ENCODE measurements at places on chromosomes 2 and 18.

DNA sequence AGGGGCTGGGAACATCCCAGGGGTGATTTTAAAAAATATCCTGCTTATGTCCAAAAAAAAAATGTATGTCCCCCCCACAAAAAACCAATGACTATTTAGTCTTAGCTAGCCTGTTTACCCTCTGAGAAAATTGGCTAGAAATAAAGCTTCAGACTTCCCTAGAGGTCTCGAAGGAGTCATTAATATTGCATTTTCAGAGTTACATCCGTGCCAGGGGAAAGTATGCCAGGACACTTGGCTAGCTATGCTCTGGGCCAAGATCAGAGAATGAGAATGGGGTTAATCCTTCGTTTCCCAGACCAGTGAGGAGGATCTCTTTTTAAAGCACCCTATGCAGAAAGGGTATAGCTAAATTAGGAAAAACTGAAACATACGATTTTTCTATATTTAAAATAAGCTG, 183.6 kb downstream of the MC4R start:
- no peak for DNase-seq

DNA sequence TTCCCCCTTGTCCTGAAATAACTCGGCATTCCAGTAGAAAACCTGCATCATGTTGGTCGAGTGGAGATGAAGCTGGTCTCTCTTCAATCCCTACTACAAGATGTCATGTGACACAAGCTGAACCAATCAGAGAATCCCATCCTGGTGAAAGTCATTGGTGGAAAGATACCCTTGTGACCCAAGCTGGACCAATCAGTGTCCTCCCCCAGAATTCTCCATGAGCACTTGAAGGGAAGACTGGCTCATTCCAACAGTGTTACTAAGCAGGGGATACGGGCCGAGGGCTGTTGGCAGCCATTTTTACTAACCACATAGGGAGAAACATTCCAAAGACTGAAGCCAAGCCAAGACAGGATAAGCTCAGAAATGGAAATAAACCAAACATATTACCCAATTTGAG, 298.3 kb downstream of the ICOS start:
- no peak for DNase-seq

DNA sequence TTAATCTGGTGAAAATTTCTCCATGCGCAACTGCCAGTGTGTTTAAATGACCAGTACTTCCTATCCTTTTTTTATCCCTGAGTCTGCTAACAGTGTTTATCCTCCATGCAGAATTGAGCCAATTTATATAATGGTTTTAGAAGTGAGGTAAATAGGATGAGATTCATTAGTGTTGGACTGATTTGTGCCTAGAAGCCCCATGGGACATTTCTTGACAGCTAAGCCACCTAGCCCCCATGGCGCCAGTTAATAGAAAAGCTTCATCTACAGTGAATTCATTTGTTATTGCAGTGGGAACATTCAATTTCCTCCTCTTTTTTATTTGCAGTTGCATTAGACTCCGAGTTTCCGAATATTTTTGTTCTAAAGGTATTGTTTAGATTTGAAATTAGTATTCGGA, 175.6 kb downstream of the ARL6IP6 start:
- DNase-seq: no peak

DNA sequence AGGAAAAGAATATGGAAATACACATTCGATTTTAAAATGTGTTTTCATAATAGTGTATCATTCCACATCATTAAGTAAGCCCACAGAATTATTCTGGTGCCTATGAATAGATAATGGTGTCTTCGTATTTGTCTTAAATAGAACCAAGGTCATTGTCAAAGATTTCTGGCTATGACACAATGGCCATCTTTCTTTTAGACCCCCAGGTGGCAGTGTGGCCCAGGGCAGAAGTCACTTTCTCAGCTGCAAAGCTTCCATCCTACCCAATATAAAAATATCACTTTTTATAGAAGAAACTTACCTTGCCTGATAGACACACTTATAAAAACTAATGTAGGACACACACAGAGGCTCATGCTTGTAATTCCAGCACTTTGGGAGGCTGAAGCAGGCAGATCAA, 57.5 kb downstream of the ZRANB3 start:
- peak; percentile 15 for DNase-seq

DNA sequence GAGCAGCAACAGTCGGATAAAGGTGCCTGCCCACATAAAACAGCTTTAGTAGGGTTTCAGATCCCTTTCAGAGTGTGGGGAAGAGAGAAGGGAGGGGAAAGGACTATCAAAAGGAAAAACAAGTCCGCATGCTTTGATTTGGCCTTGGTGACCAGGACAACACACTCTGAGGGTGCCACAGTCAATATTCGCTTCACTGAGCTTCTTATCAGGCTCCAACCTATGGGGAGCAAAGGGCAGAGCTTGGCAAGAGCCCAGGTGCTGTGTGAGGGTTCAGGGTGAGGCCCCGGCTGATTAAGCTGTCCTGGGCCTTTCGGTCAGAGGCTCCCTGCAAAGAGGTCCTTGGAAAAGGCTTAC, 237.4 kb upstream of the SMAD2 start:
- no peak for DNase-seq

DNA sequence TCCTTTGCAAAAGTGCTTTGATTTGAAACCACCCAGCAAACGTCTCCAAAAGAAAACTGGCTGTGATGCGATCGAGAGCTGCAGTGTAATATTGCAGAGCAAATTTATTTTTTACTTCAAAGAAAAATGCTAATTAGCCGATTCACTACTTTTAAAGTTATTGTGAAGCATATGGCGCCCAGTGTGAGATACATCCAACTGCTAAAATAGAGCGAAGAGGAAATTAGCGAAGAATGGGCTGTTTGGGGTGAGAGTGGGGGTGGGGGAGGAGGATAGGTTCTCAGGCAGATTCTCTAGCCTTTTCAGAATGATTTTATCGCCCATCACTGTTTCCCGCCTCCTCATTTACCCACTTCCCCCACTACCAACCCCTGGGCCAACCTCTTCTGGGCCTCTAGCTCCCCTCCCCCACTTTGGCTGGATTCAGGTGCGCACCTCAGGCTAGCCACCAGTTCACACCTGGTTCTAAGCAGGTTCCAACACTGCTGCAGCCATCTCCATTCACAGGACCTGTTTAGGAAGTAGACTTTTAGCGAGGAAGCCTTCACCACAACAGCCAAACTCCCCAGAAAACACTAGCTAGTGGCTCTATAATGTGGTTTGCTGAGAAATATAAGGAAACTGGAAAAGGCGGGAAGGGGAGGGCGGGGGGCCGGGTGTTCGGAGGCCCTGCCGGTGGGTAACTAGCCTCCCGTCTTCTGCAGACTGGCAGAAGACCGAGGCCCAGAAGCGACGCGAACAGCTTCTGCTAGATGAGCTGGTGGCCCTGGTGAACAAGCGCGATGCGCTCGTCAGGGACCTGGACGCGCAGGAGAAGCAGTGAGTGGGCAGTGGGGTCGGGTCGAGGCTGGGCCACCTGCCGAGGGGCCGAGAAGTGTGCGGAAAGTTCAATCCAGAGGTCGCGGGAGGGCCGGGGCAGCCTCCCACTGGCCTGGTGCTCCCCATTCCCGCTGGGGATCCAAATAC, 6.0 kb upstream of the OTX1 start:
- no peak for DNase-seq

All from stimulated activated naive CD4-positive, alpha-beta T cell (primary cell).